ENCODE measurements at places on chromosomes 7 and 10.

DNA sequence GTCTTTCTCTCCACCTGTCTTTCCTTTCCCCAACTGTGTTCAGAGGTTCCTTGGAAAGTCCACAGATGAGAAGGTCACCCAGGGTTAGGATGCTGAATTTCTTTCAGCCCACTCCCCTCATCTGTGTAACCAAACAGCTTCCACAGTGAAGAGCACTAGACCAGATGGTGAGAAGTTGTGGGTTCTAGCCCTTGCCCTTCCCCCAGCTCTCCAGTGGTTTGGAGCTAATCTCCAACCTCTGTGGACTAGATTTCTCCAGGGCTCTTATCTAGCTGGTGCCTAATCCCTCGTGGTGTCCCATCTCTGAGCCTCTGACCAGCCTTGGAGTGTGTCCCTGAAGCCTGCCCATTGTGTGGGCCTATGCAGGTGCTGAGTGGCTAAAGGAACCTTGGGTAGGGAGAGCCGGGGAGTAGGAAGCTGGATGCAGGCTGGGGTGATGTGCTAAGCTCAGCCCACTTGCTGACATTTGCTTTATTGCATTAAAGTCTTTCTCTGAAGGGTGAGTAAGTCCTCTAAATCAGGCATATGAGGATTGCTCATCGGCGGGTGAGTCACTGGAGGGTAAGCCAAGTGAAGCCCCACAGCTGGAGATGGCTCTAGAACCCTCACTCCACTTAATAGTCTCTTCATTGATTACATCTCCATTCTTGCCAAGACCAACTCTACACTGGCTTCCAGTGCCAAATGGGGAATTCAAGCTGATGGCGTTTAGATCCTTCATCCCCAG is 14.9 kb downstream of the DUSP5 start:
- no peak for DNase-seq

DNA sequence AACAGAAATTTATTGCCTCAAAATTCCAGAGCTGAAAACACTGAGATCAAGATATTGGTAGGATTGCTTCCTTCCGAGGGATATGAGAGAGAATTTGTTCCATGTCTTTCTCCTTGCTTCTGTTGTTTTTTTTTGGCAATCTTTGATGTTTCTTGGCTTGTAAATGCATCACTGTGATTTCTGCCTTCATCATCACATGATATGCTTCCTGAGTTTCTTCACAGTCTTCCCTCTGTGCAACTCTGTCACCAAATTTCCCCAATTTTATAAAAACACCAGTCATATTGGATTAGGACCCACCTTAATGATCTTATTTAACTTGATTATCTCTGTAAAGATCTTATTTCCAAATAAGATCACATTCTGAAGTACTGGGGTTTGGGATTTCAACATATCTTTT is 14.7 kb downstream of the TMEM236 start:
- DNase-seq, result no peak

- no peak for DNase-seq
These were observed 28.7 kb downstream of the GBF1 start for GRCh38 chr10:102274062-102274461.

DNA sequence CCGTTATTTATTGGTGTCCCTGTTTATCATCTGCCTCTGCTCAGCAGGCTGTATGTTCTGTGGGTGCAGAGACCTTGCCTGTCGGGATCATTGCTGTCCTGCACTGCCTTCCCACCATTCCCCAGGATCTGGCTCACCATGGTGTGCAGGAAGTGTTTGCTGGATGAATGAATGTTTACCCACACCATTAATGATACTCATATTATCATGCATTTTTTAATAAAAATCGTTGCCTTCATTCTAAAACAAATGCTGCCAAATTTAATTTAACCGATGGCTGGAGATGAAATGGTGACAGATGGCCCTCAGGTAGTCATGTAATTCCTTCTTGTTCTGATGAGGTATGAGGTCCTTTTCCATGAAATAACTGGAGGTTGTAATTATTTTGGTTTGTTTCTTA is 22.5 kb downstream of the PLPP4 start:
- no peak for DNase-seq

DNA sequence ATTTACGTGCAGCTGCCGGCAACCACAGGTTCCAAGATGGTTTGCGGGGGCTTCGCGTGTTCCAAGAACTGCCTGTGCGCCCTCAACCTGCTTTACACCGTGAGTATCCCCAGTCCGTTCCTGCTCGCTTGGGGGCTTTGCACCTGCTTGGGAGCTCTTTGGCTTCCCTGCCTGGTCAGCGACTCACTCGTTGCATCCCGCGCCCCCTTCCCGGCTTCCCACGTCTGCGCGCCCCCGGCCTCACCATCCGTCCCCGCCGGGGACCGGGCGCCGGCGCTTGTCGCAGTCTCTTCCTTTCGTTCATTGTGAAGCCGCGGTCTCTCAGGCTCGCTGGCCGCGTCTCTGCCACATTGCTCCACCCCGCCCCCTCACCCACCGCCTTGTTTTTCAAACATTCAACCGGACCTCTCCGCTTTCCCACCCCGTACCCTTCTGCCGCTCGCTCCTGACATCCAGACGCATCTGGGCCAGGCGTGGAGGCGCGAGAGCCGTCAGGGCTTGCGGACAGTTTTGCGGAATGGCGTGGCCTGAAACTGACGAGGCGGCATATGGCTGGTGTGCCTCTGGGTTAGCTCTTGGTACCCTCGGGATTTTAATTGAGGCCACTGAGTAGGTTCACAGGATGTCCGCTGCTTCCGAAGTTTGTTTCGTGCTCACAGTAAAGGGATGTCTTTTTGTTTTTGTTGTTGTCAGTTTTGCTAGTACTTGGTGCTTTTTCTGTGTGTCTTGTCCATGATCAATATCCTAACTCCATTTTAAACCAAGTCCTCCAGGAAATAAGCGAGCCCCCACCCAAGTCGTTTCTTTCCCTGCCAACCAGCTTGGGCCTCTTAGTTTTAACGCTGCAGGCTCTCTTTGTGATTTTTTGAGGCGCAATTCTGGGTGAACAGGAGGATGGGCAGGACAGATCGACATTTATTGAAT is 639 bp downstream of the TSPAN13 start:
- DNase-seq, result peak; percentile 36

DNA sequence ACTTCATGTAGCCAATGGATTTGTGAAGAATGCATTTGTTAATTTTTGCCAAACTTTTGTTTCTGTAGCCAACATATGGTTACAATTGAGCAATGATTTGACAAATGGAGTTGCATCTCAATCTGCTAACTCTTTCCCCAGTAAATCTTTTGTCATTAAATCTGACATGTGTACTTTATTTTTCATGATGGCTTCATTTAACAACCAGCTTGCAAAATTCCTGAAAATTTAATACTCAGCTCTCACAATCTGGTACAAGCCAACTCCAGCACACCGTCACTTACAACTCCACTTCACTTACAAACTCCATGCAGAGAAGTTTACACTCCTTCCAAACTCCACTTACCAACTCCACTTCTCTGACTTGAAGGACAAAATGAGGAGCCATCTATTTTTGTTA is 26.5 kb upstream of the HIBADH start:
- DNase-seq, result no peak

DNA sequence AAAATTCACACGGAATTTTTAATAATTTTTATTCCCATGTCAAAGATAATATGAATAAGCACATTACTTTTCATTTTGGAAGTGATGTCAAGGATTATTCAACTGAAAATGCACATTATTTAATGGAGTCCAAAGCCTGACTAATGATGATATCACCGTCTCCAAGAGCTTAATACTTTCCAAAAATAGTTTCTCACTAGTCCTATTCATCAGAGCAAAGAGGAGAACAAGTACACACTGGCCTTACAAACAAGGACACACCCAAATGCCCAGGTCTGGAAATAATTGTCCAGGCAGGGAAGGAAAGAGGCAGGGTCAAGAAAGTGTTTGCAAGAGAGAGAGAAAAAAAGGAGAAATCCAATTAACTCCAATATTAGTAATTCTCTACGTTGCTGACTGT is 216.8 kb upstream of the CCDC6 start:
- no peak for DNase-seq

DNA sequence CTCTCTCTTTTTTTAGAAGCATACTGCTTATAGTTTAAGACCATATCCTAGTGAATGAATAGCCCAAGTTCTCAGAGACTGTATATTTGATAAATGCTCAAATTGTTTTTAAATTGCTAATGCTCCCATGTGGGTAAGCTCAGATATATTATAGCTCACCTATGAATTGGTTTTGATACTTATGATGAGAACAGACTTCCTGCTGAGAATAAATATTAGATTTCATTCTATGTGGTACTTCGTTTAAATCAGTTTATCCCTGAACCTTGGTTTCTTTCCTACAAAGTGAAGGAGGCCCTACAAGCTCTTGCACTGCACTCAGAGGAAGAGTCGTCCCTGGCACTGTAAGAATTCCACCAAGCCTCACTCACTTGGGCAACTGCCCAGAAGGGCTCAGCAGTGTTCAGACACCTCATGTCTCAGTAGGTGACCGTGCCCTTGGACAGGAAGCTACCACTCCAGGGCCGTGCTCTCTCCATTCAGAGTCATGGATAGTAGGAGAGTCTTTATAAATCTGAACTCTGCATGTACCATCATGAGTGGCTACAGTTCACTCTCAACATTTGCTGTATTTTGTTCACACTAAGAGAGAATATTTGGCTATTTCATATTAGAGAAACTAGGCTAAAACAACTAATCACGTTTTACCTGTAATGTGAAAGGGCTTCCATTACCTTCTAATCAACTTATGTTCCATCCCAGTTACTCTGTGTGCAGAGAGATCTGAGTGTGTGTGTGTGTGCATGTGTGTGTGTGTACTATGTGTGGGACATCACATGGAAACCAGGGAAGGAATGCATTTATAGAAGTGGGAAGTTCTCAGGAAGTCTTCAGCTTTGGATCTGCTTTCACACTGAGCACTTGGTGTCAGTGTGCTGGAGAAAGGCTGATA is 93.8 kb downstream of the PTPRE start:
- DNase-seq, result no peak

GRCh38 chr7:90797596-90797995 is 201.5 kb downstream of the CDK14 start:
- DNase-seq, result no peak

- DNase-seq, result no peak
These were observed 41.2 kb downstream of the ZCCHC24 start for GRCh38 chr10:79404231-79404609.

- DNase-seq, result no peak
These were observed 6.5 kb downstream of the DBNL start for GRCh38 chr7:44050915-44051560.

GRCh38 chr7:105690325-105690945 is 109.1 kb upstream of the EFCAB10 start:
- no peak for DNase-seq

DNA sequence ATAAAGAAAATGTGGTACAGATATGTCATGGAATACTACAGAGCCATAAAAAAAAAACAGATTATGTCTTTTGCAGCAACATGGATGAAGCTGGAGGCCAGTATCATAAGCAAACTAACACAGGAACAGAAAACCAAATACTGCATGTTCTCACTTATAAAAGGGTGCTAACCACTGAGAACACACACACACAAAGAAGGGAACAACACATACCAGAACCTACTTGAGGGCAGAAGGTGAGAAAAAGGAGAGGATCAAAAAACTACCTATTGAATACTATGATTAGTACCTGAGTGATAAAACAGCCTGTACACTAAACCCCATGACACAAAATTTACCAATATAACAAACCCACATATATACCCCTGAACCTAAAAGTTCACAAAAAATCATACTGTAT is 144.6 kb downstream of the TPK1 start:
- no peak for DNase-seq

GRCh38 chr10:67239864-67240497 is 314.1 kb downstream of the LRRTM3 start:
- no peak for DNase-seq

- DNase-seq, result no peak
These were observed 101.6 kb downstream of the PRTFDC1 start for GRCh38 chr10:24850727-24851296.

- DNase-seq, result no peak
These were observed 828 bp downstream of the BNIP3 start for GRCh38 chr10:131980761-131981428.

- no peak for DNase-seq
These were observed 542.4 kb downstream of the ACTR3B start for GRCh38 chr7:153301936-153302335.

DNA sequence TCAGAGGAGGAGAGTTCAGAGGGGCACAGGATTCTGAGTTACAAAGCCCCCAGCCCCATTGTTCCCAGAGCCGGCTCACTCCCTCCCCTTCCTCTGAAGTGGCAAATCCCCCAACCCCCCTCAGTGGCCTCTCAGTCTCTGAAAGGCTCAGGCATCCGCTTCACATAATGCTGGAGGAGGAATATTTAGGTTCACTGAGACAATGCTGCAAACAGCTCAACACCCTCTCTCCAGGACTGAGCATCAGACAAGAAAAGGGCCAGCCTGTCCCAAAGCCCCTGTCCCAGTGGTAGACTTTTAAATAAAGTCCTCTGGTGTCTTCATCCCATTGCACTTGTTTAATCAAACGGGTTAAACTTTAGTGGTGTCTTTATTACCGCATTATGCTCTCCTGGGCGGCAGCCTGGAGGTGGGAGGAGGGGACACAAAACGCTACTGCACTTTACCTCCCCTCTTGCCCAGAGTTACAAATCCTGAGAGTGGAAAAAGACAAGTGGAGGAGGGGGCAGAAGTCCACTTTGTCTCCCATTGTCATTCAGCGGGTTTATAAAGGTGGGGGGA is 257.9 kb downstream of the FGFR2 start:
- DNase-seq, result no peak

DNA sequence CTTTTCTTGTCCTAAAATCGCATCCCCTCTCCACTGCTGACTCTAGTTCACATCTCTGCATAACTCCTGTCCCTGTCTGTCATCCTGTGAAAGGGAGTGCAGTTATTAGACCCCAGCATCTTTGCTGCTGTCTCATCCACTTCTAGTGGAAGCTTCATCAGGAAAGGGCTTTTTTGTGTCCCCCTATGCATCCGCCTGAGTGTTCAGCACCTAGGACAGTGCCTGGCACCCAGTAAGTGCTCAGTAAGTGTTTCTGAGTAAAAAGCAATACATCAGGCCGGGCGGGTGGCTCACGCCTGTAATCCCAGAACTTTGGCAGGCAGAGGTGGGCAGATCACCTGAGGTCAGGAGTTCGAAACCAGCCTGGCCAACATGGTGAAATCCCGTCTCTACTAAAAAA is 211.8 kb upstream of the FOXK1 start:
- no peak for DNase-seq

DNA sequence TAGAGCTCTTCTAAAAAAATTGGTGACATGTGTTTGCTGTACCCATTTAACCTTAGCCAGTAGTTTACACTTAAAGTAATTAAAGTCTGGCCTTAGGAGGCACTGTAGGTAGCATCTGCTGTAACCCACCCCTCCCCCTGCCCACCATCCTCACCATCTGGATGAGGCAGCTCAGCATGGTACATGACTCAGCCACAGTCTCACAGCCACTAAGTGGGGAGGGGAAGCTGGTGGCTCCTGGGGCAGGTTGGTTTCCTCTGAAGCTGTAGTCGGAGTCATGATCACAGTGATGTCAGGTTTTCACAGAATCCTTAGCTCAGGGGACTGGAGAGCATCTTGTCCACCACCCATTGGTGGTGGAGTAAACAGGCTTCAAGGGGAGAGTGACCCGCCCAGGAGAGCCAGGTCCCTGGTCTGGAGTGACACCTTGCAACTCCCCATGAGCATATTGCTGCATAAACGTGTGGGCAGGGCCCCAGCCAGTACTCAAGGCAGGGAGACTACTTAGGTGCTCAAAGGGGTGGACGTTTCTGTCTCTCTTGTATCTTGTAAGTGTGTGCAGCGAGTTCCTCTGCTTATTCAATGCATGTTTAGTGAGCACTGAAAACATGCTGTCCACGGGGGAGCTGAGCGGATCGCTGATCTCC is 125.9 kb downstream of the GRK5 start:
- DNase-seq, result no peak

Data from NCI-H1930 (cell line).